SJSA1 (cell line): ENCODE measurements at places on chromosomes 5 and 9.

GRCh38 chr5:129097498-129098296 lies 3.1 kb downstream of the ISOC1 start:
- no peak for DNase-seq

DNA sequence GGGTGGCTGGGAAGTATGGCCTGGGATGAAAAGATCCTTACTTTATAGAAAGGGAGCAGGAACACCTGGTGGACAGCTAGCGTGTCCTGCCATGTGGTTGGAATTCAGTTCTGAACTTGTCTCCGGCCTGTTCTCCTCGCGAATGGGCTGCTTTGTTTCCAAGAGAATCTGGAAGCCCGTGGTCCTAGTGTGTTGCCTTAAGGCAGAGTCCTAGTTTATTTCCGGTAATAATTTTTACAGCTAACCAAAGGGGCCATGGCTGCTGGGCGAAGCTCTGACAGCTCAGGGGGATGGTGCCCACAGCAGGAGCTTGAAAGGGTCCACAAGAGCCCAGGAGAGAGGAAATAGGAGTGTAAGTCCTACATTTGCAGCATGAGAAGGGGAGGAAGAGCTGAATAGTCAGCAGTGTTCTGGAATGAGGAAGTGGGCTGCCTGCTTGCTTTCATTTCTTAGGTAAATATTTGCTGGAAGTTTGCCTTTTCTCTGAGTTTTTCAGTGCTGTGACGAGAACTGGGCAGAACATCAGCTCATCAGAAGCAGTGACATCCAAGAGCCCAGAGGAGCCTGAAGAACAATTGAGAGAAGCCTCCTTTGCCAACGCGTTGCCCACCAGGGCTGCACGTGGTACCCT lies 13.1 kb upstream of the IGFBPL1 start:
- peak; percentile 41 for DNase-seq

- DNase-seq: no peak
Measured at GRCh38 chr5:83595217-83595616, 123.7 kb downstream of the VCAN start.

DNA sequence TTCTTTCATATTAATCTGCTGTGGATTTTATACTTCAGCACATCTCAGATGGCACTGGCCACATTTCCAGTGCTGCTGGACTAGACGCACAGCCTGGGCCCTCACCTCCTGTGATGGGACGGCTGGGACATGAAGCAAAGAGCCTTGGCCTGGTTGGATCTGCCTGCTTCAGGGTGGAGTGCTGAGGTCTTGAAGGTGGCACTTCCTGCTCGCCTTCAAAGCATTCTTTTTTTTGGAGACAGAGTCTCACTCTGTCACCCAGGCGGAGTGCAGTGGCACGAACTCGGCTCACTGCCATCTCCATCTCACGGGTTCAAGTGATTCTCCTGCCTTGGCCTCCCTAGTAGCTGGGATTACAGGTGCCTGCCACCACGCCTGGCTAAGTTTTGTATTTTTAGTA lies 73.1 kb downstream of the RAPGEF1 start:
- DNase-seq: no peak

DNA sequence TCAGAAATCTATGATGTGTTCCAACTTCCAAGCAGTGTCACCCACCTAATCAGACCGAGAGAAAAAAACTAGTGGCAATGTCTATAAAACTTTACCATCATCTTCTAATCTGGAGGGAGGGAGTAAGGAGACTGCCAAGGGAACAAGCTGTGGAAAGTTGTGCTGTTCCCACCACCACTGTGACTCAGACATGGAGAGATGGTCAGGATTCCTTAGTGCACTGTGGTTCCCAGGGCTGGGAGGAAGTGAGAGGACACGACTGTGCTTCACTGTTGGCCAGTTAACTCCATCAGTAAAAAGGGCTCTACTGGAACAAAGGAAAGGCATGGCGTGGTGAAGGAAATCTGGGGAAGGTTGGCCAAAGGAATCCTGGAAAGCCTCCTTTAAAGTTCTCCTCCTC lies 18.8 kb downstream of the TICAM2 start:
- peak; percentile 52 for DNase-seq

DNA sequence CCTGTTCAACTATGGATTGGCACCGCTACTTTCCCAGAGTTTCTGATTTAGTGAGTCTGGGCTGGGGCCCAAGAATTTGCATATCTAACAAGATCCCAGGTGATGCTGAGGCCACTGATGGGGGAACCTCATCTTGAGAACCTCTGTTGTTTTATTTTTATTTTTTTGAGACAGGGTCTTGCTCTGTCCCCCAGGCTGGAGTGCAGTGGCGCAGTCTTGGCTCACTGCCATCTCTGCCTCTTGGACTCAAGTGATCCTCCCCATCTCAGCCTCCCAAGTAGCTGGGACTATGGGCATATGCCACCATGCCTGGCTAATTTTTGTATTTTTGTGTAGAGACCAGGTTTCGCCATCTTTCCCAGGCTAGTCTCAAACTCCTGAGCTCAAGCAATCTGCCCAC lies 35.7 kb downstream of the LMX1B start:
- DNase-seq: no peak

DNA sequence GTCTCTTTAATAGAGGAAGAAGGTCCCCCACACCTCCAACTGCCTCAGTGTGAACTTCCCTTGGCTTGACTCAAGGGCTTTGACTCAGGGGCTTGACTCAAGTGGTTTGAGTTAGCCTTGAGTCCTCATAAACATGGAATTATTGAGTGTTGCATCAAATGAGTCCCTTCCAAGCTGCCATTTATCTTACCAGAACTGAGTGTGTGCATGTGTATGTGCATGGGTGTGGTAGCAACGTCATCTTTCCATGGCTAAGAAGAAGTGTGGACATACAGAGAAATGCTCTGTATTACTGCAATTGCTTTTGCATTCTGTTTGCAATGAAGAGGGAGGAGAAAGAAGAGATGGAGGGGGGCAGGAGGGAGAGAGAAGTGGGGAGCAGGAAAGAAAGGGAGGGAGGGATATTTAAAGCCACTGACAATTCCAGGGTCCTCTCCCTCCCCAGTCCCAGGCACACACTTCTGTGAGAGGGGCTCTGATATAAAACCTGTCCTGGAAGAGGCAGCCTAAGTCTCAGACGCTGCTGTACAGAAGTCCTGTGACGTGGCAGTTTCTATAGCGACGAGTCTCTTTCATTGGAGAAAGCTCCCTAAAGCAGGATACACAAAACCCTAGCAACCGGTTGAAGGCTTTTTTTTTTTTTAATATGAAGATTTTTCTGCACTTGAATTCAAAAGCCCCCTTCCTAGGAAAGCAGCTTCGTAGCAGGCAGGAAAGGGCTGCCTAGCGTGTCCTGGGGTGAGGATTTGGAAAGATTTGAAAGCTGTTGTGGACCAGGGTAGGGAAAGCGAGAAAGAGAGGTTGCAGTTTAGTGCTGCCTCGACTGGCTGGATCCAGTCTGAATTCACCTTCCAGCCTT lies 93.3 kb upstream of the MAP1B start:
- DNase-seq: no peak

DNA sequence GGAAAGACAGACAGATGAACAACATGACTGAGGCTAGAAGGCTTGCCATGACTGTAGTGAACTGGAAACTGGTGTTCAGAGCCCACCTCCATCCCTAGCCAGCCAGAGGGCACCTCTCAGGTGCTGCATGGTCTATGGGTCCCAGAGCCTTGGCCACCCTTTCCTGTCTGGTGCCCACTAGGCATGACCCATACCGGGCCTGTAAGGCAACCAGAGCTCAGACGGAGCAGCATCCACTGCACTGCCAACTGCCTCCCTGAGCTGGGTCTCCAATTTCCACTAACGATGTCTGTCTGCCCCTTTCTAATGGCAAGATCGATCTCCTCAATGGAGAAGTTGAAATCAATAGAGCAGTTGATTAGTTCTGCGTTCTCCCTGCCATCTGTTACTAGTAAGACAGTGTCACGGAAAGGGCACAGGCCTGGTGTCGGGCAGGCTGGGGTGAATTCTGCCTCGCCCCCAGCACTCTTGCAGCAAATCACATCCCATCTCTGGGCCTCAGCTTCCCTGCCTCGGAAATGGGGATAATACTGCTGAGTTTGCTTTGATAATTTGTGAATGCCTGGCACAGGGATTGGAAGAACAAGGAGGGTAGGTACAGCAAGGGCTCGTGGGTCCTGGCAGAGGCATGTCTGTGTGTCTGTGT lies 172.3 kb upstream of the MVB12B start:
- DNase-seq: no peak

- DNase-seq: no peak
Measured at GRCh38 chr5:71747182-71747581, 28.1 kb downstream of the CARTPT start.

GRCh38 chr9:38263532-38263931 lies 129.0 kb upstream of the ALDH1B1 start:
- DNase-seq: peak; percentile 11

- DNase-seq: no peak
Measured at GRCh38 chr9:91033797-91034196, 232.2 kb downstream of the SYK start.

- DNase-seq: no peak
Measured at GRCh38 chr5:167049043-167049663, 1242.3 kb upstream of the WWC1 start.

GRCh38 chr5:1661831-1662558 lies 137.6 kb downstream of the MRPL36 start:
- peak; percentile 41 for DNase-seq

- DNase-seq: no peak
Measured at GRCh38 chr5:164054461-164054860, 549.0 kb downstream of the MAT2B start.

GRCh38 chr5:155878991-155879575 lies 447.9 kb upstream of the SGCD start:
- no peak for DNase-seq

DNA sequence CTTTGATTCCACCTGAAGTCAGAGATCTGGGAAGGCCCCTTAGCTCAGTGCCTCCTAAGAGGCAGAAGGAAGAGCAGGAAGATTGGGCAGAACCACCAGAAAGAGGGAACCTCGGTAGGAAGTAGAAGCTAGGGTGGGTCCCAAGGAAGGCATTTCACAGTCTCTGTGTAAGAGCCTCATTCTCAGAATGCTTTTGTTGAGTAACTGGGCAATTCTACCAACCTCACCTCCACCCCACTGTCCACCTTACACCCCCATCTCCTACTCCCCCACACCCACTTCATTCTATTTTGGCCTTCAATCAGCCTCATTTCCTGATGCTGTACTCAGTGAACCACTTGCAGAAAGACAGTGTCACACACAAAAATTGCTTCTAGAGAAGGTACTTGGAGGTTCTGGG lies 3.5 kb downstream of the HBEGF start:
- no peak for DNase-seq

DNA sequence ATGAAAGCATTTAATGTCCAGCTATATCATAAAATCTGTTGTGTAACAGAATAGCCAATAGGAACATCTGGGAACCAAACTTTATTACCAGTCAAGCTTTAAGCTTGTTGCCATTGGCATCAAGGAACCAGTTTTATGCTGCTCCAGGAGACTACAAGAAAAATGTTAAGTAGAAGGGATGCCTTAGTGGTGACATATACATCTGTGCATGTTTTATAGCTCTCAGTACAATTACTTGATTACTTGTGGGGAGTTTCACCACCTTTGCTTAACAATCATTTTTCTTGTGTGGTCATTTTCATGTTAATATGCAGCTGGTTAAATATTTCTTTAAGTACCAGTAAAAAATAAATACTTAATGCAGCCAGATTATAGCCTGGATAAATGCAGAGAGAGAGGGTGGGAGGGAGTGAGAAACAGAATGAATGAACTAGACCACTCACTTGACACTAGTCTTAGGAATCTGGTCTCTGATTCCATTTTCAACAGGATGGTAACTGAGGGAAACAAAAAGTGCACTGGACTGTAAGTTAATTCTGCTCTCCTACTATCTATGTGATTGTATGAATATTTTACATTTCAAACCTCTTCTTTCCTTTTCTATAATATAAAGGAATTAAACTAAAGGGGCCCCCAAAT lies 35.7 kb upstream of the LURAP1L start:
- DNase-seq: no peak

GRCh38 chr9:1201262-1201661 lies 151.1 kb downstream of the DMRT2 start:
- no peak for DNase-seq

- no peak for DNase-seq
Measured at GRCh38 chr5:111223101-111223786, 940 bp upstream of the CAMK4 start.

GRCh38 chr9:69122082-69122548 lies 52.0 kb upstream of the TJP2 start:
- peak; percentile 62 for DNase-seq

GRCh38 chr5:115409094-115409493 lies 112.6 kb upstream of the CCDC112 start:
- DNase-seq: no peak

- no peak for DNase-seq
Measured at GRCh38 chr5:118006219-118006618, 982.1 kb downstream of the DTWD2 start.

DNA sequence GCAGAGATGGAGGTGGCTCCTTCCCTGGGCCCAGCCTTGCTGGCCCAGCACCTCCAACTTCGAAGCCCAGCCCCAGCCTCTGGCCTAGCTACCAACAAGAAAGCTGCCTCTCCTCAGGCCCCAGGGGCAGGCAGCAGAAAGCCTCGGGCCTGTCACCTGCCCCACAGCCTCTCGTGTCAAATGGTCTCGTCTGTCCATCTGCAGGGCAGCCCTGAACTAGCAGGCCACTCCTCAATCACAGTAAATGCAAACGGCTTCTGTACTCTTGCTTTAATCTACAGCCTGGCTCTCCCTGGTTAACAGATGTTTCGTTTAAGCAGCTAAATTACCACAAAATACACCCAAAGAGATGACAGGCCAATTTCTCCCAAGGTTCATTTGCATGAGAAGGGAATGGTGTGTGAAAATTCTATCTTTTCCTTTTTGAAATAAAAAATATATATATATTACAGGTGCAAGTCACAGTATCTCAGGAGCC lies 21.5 kb downstream of the VAV2 start:
- DNase-seq: no peak

DNA sequence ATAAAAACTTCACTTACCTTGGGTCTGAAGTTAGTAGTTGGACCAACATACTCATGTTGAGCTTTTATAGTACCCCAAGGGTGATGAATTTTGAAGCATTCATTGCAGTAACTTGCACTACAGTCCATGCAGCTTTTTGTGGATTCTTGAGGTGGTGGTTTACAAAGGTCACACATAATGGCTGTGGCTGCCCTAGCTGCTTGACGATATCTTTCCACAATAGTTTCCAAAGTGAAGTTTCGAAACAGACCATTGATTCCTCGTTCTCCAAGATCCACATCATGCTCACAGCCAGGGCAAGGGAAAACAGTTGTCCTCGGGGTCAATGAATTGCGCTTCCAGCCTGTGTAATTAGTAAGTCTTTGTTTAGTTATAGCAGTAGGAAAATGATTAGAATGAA lies 22.7 kb downstream of the TRIM36 start:
- no peak for DNase-seq

GRCh38 chr5:56900858-56901578 lies 8.4 kb upstream of the SETD9 start:
- DNase-seq: peak; percentile 42
